CD8-positive, alpha-beta T cell (primary cell): ENCODE measurements at places on chromosomes 1 and 21. TPM values are rescaled to one million over a fixed set of nuclear protein-coding genes. Genes with fewer than 3 reads are reported as not detected.

F3 gene
- not detected for total RNA-seq

TAF13 gene
- 36.2 TPM for total RNA-seq

MTARC2 gene
- total RNA-seq = not detected

FTCD gene
- total RNA-seq = 1.3 TPM

C1orf185 gene
- total RNA-seq = not detected

ZNF683 gene
- 8.4 TPM for total RNA-seq

VANGL1 gene
- 0.43 TPM for total RNA-seq

HFM1 gene
- total RNA-seq = not detected

ALX3 gene
- total RNA-seq = not detected

TAS1R2 gene
- not detected for total RNA-seq

LRRC38 gene
- total RNA-seq = not detected

ELOA gene
- total RNA-seq = 43.3 TPM

RPS27 gene
- 6,659 TPM for total RNA-seq

- no peak for DNase-seq
These were observed 10.5 kb upstream of the IRF2BP2 start for GRCh38 chr1:234620272-234621126.

DNA sequence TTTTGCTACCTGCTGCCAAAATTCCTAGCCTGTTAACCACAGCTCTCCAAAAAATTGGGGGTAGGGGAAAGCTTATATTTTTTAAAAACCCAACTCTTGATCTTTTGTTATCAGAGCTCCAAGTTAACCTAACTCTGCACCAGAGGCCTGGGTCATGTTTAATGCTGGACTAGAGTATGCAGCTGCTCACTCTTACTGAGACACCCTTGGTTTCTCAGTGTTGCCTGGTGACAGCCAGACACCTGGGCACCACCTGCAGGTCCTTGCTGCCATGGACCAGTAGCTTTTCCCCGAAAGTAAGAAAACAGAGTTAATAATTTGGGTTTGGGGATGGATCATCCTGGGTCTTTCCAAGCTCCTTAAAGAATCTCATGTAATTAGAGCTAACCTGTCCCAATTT, 30.1 kb downstream of the KCNJ6 start:
- DNase-seq = no peak

DNA sequence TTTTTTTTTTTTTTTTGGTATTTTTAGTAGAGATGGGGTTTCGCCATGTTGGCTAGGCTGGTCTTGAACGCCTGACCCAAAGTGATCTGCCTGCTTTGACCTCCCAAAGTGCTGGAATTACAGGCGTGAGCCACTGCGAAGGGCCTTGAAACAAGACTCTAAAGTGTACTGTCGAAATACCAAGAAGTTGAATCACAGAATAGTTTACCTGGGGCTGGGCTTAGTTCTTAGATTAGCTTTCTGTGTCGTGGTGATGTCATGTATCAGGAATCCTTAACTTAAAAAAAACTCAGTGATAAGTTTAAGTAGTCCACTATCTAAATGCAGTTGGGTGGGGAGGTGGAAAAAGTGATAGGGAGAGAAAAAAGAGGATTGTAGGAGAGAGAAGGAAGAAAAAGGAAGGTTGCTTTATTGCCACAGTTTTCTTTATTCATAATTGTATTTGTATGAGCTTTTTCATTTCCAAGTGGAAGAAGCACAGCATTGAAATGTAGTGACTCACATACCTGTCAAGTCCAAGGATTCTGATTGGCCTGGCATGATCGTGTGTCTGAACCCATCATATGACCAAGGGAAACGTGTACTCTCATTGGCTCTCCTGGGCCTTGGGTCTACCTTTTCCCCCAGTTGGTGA, 13.4 kb downstream of the ITSN1 start:
- DNase-seq = no peak

GRCh38 chr21:37848721-37849490, 67.4 kb downstream of the KCNJ6 start:
- no peak for DNase-seq

- no peak for DNase-seq
These were observed 37.5 kb downstream of the PGM1 start for GRCh38 chr1:63630666-63631065.

DNA sequence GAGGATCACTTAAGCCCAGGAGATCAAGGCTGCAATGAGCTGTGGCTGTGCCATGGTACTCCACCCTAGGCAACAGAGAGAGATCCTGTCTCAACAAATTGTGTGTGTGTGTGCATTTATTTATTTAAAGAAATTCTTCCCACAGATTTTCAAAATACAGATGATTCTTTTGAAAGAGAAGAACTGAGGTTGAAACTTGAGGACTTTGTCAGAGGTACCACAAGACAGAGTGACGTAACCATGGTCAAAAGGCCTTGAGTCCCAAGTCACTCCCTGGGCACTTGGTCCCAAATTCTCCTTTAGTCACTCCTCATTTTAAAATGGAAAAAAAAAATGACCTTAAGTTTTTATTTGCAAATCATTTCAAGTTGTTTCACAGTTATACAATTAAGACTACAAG, 57.4 kb downstream of the TIAM1 start:
- DNase-seq = no peak

DNA sequence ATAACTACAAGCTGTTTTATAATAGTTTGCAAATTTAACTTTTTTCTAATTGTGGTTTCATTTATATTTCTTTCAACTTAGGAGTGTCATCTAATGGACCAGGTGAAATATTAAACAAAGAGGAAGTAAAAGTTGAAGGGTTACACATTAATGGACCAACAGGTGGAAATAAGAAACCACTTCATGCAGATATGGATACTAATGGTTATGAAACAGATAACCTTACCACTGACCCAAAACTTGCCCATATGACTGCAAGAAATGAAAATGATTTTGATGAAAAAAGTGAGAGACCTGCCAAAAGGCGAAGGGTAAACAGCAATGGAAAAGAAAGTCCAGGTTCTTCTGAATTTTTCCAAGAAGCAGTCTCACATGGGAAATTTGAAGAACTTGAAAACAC, 59.7 kb downstream of the MIER1 start:
- DNase-seq = no peak

DNA sequence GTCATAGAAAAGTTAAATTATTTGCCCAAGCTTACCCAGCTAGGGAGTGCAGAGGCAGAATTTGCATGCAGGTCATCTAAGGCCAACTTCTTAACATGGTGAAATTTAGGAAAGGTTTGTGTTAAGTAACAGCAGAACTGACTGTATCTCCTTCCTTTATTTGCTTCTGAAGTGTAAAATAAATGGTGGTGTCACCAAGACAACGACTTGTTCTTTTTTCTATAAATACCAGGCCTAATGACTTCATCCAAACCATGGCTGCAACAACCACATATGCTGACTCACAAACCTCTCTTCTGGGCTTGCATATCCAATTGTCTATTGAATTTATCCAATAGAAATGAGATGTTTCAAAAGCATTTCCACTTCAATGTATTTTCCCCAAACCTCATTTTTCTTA, 19.1 kb downstream of the COL24A1 start:
- peak; percentile 16 for DNase-seq

DNA sequence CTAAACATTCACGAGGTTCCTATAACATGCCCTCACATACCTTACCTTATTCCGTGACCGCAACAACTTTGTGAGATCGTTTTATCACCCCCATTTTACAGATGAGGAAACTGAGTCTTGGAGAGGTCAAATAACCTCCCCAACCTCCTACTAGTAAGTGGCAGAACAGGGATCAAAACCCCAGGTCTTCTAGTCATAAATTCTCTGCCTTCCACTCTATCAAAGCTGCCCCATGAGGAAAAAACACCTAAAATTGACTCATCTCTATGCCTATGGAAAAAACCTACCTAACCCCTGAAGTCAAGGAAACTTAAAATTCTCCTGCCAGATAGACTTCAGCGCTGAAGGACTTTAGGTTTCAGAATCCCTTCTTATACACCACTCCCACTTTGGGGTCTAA, 69.5 kb upstream of the ERRFI1 start:
- no peak for DNase-seq

DNA sequence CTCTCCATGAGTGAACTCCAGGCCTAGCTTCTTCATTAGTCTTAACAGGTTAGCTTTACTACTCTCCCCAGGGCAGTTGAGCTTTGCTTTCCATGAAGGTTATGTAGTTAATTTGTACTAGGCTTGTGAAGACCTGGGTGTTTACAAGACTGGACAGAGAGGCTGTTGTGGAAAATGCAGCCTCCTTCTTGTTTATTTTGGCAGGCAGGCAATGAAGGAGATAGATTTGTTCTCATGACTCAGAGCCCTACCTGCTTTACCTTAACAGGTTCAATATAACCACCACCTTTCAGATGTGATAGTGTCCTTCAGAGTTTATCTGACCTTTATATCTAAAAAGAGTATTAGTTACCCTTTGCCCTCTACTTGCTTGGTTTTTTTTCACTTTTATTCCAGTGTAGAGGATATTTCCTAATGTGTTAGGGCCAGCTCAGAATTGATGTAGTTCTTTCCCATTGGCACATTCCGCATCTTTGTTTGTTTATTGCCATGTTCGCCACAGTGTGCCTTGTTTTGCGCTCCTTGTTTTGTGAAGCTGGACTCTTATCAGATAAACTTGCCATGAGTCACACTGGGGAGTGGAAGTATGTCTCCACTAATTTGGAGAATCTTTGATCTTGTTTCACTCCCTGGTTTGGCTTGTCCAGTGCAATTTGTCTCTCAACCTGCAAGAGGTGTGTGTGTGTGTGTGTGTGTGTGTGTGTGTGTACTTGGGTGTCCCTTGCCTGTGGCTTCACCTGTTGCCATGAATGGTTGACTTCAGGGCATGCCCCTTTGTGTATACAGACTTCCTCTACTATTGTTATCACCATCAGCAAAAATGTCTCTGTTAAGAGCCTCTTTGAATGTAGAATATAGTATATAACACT, 87.4 kb upstream of the MACF1 start:
- DNase-seq = no peak

DNA sequence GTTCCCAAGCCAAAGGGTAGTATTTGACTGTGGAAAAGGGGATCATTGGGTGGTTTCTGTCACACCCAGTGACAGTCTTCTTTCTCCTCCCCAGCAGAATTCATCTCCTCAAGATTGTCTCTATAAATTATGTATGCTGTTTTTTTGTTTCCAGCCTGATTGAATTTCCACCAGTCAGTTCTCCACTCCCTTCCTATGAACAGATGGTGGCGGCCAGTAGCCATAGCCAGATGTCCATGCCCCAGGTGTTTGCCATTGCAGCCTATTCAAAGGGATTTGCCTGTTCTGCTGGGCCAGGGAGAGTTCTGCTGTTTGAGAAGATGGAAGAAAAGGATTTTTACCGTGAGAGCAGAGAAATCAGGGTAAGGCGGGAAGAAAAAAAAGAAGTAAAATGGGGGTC, 12.9 kb downstream of the CFAP57 start:
- no peak for DNase-seq

GRCh38 chr1:30058970-30059369, 664.4 kb downstream of the MATN1 start:
- no peak for DNase-seq

GRCh38 chr21:28538987-28539622, 453.6 kb downstream of the LTN1 start:
- no peak for DNase-seq

DNA sequence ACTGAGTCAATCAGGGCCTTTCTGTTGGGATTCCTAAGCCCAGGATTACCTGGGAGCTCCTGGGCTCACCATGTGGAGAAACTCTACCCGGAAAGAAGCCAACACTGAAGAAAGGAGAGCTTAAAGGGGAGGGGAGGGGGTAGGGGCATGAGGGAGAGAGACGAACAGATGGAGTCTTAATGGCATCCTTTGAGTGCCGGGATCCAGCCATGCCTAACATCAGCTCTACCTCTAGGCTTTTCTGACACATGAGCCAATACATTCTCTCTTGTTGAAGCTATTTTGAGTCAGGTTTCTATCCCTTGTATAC, 75.0 kb downstream of the NPHP4 start:
- no peak for DNase-seq

DNA sequence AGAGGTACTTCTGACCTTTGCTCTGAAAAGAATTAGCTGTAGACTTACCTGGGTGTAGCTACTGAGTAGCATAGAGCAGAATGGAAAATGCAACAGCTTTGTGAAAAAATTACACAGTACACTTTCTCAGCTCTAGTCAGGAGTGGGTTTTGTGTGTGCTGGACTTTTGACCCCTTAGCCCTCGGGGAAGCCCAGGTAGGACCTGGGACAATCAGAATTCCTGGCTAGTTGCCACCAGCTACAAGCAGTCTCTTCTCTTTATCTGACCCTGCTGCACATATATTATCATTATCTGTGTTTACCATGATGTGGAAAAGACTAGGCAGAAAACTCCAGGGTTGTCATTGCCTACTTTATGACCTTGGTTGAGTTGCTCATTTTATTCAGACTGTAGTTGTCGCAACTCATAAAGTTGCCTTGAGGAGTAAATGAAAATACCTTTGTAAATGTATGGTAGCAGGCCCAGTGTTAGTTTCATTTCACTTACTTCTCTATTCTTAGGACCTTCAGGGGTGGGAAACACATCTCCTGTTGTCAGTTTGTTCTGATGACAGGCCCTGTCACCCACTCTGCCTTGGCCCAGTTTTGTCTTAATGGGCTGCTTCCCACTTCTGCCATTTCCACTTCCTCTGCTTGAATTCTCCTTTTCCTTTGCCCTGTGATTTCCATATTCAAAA, 5.4 kb downstream of the NEK7 start:
- no peak for DNase-seq

GRCh38 chr21:17775431-17776126, 43.6 kb downstream of the C21orf91 start:
- DNase-seq = peak; percentile 86

- no peak for DNase-seq
These were observed 53.6 kb upstream of the ASB17 start for GRCh38 chr1:75985827-75986226.

GRCh38 chr1:19644681-19645410, 735 bp downstream of the NBL1 start:
- peak; percentile 58 for DNase-seq

DNA sequence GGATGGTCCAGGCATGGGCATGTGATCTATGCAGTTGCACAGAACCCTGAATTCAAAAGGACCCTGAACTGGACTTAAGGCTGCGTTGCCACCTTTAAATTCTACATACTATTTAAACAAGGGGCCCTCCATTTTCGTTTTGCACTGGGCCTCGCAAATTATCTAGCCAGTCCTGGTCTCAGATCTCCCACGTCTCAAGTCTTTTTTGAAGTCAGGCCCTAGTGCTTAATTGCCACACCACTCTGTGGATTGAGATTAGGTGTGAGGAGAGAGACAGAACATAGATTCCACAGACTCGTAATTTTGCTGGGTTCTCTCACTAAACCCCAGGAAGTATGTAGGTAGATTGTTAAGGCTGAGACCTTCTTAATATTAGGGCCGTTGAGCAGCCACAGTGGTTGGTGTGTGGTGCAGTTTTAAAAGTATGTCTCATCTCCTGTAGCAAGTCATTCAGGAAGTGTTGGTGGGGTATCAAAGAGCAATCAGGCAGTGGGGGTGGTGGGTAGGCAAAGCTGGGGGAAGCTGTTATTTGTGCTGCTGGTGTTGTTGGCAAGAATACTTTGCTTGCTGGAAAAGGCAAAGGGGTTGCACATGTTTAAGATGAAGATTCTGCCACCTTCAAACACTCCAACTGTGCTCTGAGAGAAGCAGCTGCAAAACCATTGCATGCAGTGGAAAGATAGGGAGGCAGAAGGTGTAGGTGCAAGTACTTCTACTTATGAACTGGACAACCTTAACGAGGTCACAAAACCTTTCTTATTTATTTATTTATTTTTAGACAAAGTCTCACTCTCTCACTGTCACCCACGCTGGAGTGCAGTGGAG, 11.2 kb downstream of the CD84 start:
- peak; percentile 80 for DNase-seq

- DNase-seq = no peak
These were observed 123.4 kb upstream of the COL6A1 start for GRCh38 chr21:45858180-45858579.
